Pancreas (tissue), 10 donors: ENCODE measurements at places on chromosomes 7 and 10. TPM values are rescaled to one million over a fixed set of nuclear protein-coding genes. Genes with fewer than 3 reads are reported as not detected.

The ANKRD26 gene
- 5.4 TPM for total RNA-seq

The AKR1C1 gene
- total RNA-seq: 4.1 TPM

GRCh38 chr7:117828825-117829224 is 44.4 kb downstream of the CTTNBP2 start:
- DNase-seq: no peak

DNA sequence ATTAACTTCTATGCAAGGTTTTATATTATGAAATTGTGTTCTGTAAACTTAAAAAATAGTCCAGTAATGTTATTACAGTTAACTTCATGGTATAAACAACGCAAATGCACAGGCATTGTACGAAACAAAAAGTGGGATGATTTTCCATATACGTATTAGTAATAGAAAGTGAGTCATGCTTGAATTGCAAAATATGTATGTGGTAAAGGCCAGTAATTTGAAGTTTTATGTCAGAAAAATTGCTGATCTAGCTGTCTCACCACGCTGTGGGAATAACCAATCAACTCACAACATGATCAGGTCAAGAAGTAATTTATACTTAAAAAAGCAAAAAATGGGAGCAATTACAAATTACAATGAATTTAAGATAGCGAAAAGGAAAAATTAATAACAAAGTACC is 37.0 kb upstream of the GLI3 start:
- DNase-seq: no peak

- no peak for DNase-seq
Measured at GRCh38 chr7:142248166-142249160, 9.4 kb downstream of the PRSS58 start.

DNA sequence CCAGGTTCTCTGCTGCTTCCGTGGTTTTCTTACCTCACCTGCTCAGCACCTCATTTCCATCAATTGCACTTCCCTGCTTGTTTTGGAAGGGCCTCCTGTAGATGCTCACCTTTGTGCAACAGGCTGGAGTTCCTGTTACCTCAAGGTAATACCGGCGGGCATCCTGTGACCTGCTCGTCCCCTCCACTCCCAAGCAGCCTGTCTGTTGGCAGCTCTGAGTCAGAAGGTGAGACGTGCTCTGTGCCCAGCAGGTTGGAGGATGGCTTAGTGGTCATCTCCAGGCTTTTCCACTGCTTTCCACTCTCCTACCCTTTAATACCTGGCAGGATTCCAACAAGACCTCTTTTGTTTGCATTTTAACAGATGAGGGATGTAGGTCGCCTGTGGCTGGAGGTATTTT is 86.0 kb downstream of the CAMK1D start:
- DNase-seq: no peak
